ENCODE measurements at places on chromosomes 16 and 17.

GRCh38 chr16:51287121-51287755, 136.2 kb upstream of the SALL1 start:
- peaks cover 5% of the 10 kb centered on the region for H3K4me1 ChIP-seq
- DNase-seq, result no peak
- no peaks in the 10 kb centered on the region for H3K27me3 ChIP-seq
- H3K27ac ChIP-seq, result no peak overlapping the region
- no peak overlapping the region for H3K4me3 ChIP-seq

DNA sequence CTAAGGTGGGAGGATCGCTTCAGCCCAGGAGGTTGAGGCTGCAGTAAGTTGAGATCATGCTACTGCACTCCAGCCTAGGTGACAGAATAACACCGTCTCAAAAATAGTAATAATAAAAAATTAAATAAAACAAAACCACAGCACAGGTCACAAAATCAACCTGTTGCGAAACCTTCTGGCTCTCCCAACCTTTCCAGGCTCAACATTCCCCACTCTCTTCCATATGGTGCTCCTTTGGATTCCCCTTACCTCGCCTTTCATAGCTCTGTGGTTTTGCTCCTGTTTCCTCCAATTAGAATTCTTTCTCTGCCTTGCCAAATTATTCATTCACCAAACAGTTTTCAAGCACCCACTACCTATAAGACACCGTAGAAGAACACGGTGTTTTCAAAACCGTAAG, 4.7 kb downstream of the ZDHHC7 start:
- H3K4me3 ChIP-seq, result no peak overlapping the region
- peaks cover 20% of the 10 kb centered on the region for H3K36me3 ChIP-seq
- H3K27ac ChIP-seq, result no peak overlapping the region
- no peaks in the 10 kb centered on the region for H3K27me3 ChIP-seq

GRCh38 chr17:4073983-4074830, 68.6 kb downstream of the ZZEF1 start:
- H3K27ac ChIP-seq, result no peak overlapping the region
- peaks cover 88% of the 10 kb centered on the region for H3K36me3 ChIP-seq
- no peaks in the 10 kb centered on the region for H3K4me1 ChIP-seq
- H3K4me3 ChIP-seq, result no peak overlapping the region

DNA sequence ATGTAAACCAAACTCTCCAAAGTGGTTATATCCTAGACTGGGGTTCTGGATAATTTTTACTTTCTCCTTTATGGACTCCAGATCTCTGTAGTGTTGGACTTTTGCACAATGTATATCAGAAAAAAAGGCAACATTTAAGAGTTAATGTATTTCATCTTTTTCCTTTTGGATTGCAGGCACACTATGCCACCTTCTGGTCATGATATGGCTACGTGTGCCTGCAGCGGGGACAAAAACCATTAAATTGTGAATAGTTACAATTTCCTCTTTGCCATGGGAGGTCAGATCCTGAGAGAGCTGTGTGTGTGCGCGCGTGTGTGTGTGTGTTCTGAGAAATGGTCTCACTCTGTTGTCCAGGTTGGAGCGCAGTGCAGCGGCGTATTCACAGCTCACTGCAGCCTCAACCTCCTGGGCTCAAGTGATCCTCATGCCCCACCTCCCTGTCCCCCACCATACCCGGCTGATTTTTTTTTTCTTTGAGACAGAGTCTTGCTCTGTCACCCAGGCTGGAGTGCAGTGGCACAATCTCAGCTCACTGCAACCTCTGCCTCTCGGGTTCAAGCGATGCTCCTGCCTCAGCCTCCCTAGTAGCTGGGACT, 4.3 kb upstream of the SGF29 start:
- H3K27me3 ChIP-seq, result no peaks in the 10 kb centered on the region
- no peak for DNase-seq
- no peak overlapping the region for H3K27ac ChIP-seq
- H3K4me3 ChIP-seq, result no peak overlapping the region
- no peaks in the 10 kb centered on the region for H3K4me1 ChIP-seq

DNA sequence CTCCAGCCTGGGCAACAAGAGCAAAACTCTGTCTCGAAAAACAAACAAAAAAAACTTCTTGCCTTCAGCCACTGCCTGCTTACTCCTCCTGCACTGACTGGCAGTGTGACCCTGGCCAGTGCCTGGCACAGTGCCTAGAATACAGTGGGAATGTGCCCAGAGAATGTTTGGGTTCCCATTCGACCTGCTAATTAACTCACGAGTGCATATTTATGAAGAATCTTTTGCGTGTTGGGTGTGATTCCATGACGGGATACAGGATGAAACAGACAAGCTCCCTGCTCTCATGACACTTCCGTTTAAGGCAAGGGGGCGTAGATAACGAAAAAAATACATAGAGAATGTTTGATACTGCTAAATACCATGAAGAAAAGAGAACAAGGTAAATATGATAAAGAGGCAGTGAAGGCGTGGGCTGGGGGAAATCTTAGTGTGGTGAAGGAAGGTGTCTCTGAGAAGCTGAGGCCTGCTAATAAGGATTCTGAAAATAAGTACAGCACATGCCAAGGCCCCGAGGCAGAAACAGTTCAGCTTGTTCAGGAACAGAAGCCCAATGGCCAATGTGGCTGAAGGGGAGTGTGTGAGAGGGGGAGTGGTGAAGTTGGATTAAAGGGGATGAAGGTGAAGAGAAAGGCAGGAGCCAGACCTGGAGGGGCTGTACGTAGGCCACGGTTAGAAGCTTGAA, 4.3 kb downstream of the ABI3 start:
- H3K4me1 ChIP-seq, result peaks cover 3% of the 10 kb centered on the region
- DNase-seq, result no peak
- H3K4me3 ChIP-seq, result no peak overlapping the region
- H3K27ac ChIP-seq, result no peak overlapping the region
- H3K36me3 ChIP-seq, result no peaks in the 10 kb centered on the region
- no peaks in the 10 kb centered on the region for H3K27me3 ChIP-seq

Measured in endodermal cell (in vitro differentiated cells).